A172 (cell line): ENCODE measurements at places on chromosomes 6 and 20. TPM values are rescaled to one million over a fixed set of nuclear protein-coding genes. Genes with fewer than 3 reads are reported as not detected.

The TPD52L2 gene
- total RNA-seq: 149 and 174 TPM in 2 replicates

The GGTLC1 gene
- not detected in 2 replicates for total RNA-seq

GRCh38 chr6:15368873-15369272, 123.0 kb downstream of the JARID2 start:
- DNase-seq: no peak

DNA sequence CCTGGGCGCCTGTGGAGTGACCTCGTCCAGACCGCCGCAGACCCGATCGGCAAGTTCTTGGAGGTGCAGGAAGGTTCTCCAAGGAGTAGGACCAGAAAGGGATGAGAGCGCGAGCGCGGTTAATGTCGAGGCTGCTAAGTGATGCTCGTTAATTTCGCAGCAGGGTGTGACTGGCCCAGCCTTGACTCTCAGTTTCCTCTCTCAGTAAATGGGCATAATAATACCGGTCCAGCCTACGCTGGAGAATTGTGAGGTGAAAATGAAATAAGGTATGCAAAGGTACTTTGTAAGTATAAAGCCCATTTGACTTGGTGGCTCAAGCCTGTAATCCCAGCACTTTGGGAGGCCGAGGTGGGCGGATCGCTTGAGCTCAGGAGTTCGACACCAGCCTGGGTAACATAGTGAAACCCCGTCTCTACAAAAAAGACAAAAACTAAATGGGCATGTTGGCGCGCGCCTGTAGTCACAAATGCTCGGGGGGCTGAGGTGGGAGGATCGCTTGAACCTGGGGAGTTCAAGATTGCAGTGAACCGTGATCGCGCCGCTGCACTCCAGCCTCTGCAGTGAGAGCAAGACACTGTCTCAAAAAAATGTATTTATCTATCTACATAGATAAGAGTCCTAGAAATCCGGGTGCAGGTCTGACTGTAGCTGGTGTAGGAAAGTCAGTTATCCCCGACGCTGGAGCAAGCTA, 634 bp upstream of the BTBD9 start:
- DNase-seq: no peak

GRCh38 chr6:157629220-157629619, 193.8 kb upstream of the SNX9 start:
- no peak for DNase-seq

- DNase-seq: no peak
Measured at GRCh38 chr20:46300281-46300680, 8.0 kb downstream of the CDH22 start.

DNA sequence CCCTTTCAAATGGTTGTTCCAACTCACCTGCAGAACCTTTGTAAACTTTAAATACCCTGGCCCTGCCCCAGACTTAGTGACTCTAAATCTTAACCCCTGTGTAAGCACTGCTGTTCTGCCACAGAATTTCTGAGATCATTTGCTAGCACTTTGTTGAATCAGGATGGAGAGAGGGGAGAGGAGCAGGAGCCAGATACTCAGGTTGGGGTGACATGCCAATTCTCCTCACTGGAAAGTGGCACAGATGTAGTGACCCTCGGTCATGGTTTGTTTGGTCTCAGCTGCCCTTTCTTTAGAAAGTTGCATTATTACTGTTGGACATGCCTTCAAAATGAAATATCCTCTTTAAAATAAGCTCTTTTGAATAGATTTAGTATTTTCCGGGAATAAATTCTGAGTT, 168.0 kb downstream of the ZFAND3 start:
- no peak for DNase-seq

DNA sequence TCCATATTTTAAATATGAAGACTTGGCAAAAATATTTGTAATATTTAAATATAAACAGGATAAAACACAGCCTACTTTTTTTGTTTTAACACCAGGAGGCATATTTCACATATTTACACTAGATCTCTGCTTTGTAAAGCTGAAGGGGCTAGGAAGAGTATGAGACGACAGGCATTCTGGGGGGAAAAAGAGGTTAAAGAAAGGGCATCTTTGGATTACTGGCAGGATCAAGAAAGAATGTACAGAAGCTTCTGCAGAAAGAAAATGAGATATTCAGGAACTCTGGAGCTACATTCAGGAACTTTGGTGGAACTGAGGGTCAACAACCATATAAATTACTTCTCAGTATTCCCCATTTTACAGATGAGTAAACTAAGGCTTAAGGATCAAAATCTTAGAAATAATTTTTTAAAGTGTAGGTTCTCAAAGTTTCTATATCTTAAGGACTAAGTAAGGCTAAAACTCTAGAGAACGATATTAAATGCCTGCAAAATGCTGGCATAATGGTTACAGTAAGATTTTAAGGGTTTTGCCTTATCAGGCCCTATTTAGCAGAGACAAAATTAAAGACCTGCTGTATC, 156.5 kb downstream of the CDK19 start:
- no peak for DNase-seq

GRCh38 chr6:168967281-168967925, 286.2 kb downstream of the THBS2 start:
- no peak for DNase-seq
